Stimulated activated CD8-positive, alpha-beta memory T cell treated with anti-CD3 and anti-CD28 coated beads, Interleukin-4, amount 100 ng/mL, for 4 hours (primary cell): ENCODE measurements at places on chromosomes 11 and 22.

GRCh38 chr22:34842630-34843029, 223.3 kb upstream of the ISX start:
- no peak for DNase-seq

GRCh38 chr11:77200351-77201268, 72.6 kb downstream of the MYO7A start:
- no peak for DNase-seq

DNA sequence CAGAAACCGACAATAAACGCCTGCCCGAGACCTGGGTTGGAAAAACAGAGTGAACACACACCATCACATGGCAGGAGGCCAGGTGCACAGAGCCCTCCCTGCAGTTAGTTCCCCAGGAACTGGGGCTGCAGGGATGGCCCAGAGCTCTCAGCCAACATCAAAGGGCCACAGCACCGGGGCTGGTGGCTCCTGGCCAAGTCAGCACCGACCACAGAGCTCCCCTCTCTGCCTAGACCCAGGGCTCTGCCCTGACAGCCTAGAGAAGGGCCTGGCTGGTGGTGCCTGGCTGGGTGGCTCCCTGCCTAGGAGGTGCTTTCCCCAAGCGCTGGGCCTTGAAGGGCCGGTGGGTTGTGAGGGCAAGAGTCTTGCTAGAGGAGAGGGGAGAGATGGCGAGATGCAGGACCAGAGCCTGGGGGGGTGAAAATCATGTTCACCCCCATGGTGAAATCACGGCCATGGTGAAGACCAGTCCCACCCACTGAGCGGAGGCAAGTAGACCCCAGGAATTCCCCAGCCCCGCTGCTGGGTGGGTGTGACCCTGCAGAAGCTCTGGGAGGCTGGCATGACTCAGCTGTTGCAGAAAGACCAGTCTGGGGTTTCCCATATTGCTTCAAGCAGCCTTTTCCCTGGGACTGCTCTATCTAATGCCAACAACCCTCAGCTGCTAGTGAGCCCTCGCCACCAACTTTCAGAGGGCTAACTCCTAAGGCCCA, 7.2 kb upstream of the BID start:
- DNase-seq: peak; percentile 32

DNA sequence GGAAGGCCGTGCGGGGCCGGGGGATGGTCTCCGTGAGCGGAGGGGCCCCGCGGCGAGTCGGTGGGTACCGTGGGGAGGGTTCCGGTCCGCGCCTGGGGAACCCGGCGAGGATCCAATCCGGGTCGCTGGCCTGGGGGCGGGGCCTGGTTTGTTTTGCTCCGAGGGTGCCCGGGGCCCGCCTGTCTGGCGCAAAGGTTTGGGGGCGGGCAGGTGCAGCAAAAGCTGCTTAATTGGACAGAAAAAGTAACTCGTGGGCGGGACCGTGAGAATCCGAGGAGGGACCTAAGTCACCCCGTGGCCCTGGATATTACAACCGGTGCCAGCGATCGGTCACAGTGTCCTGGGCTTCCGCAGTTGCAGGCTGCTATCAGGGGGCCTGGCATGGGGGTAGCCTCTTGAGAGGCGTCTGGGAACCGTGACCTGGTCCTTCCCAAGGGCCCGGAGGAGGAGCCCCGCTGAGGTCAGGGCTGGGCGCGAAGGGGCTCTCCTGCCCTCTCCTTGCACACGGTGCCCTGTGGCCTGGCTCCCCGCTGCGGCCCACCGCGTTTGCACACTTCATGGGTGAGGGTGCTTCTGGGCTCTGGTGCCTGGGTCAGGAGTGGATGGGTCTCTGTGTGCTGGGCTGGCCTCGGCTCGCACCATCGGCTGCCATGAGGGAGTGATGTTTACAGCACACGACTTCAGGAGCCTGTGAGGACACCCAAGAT, 1.4 kb downstream of the PNPLA2 start:
- DNase-seq: peak; percentile 78

DNA sequence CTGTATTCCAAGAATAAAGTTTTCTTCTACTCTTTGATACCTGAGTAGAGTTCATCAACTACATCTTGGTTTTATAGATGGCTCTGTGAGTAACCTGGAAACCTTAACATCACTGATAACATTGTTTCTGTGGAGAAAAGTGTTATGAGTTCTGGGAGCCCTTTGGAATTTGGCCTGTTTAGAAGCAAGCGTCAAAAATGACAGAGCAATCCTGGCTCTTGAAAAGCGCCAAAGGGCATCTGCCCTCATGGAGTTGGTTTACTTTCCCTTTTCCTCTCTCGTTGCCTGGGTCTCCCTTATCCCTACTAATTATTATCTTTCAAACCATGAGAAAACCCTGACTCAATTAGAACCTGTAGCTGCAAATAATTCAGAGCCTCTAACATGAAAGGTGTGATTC, 140.1 kb downstream of the DBX1 start:
- DNase-seq: no peak

DNA sequence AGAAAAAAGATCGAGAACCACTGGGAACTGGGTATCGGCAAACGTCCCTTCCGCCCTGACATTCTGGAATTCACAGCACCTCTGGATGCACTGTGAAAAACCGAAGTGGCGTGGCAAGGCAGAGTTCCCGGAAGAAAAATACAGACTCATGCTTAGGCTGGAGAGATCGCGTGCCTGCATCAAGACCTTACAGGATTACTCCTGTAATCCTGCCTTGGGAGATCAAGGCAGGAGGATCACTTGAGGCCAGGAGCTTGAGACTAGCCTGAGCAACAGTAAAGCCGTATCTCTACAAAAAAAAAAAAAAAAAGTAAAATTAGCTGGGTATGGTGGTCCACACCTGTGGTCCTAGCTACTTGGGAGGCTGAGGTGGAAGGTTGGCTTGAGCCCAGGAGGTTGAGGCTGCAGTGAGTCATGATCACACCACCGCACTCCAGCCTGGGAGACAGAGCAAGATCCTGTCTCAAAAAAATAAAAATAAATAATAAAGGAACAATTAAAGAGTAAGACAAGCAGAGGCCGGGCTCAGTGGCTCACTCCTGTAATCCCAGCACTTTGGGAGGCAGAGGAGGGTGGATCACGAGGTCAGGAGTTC, 19.9 kb upstream of the TEF start:
- DNase-seq: no peak

GRCh38 chr22:28013611-28014010, 94.6 kb upstream of the PITPNB start:
- DNase-seq: no peak

GRCh38 chr22:24459911-24460310, 32.5 kb downstream of the ADORA2A start:
- no peak for DNase-seq

DNA sequence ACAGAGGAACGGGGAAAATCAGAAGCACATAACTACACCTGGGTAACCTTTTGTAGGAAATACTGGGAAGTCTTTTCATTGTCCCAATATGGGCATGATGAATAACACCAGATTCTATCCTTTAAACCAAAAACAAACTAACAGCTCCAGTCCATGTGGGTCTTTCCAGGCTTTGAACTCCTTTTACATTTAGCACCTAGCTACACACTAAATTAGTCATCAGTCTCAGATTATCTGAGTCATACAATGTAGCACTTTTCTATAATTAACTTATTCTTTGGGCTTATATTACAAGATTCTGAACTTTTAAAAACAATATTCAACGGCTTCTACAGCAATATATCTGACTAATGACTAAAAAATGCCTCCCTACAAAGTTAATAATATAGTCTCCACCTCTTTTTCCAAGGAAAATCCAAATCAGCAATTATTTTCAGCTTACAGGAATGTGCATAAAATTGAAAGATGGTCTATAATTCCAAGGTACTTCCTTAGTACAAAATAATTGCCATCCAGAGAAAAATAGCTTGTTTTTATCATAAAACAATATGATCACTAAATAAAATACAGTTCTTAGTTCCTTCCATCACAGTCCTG, 26.3 kb downstream of the STK33 start:
- no peak for DNase-seq

GRCh38 chr22:38016182-38017151, 32.1 kb upstream of the SOX10 start:
- DNase-seq: no peak

GRCh38 chr11:13349581-13349980, 72.0 kb downstream of the BMAL1 start:
- no peak for DNase-seq

GRCh38 chr11:29352273-29352795, 664.5 kb downstream of the KCNA4 start:
- DNase-seq: no peak

DNA sequence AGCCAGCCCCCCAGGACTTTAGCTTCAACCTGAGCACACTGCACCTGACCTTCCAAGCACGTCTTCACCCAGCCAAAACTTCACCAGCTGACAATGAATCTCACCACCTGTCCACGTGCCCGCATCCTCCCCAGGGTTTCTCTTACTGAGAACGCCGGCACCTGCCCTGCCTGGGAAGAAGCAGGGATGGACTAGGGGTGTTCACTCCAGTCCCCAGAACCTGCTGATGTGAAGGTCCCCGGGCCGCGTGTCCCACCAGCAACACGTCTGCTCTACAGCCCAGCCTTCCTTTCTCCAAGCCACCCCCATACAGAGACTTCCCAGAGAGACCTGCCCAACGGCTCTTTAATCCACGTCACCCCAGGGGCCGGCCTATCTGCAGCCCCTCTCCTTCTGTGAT, 12.8 kb downstream of the CPT1A start:
- no peak for DNase-seq

DNA sequence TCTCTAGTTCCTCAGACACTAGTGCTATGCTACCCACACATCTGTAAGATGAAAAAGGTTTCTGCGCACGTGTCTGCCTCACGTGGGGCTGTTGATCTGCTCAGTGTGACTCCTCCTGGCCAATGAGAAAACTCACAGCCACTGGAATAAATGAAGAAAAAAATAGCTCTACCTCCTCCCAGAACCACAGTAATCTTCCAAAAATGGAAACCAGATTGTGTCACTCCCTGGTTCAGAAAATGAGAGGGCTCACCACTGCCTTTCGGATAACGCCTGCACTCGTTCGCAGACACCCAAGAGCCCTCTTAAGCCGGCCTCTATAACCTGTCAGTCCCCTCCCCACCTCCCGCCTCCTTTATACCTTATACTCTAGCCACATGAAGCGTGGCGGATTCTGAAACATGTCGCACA, 5.1 kb downstream of the APBB1 start:
- peak; percentile 47 for DNase-seq

DNA sequence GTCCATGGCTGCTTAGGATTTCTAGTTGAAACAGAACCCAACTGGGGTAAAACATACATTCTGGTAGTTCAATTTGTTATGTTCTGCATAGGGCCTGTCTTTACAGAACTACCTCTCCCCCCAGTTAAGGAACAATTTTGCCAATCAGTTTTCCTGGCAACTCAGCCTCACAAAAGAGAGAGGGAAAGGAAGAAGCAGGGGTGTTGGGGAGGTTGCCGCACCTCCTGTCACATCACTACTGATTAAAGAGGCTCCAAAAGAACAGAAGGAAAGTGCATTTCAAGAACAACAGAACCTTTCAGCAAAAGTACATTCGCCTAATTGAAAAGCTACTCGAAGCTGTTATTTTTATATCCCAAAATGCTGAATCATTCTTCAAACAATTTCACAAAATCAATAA, 217.6 kb downstream of the CADM1 start:
- DNase-seq: no peak

DNA sequence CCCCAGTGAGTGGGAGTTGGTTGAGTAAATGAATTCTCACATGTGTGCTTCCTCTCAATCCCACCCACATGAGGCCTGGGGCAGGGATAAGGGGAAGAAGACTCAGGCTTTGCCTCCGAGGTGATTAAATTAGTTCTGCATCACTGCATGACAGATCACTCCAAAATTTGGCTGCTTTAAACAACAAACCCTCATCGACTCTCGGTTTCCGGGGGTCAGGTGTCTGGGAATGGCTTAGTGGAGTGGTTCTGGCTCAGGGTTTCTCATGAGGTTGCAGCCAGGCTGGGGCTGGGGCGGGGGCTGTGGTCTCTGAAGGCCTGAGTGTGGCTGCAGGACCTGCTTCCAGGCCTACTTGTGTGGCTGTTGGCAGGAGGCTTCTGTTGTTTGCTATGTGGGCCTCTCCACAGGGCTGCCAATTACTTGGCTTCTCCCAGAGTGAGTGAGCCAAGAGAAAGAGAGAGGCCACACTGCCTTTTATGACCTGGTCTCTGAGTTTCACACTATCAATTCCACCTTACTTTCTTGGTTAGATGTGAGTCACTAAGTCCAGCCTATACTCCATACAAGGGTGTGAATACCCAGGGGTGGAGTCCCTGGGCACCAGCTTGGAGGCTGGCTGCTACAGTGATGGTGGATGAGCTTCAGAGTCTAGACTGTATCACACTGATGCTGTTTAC, 15.9 kb downstream of the MOGAT2 start:
- no peak for DNase-seq

DNA sequence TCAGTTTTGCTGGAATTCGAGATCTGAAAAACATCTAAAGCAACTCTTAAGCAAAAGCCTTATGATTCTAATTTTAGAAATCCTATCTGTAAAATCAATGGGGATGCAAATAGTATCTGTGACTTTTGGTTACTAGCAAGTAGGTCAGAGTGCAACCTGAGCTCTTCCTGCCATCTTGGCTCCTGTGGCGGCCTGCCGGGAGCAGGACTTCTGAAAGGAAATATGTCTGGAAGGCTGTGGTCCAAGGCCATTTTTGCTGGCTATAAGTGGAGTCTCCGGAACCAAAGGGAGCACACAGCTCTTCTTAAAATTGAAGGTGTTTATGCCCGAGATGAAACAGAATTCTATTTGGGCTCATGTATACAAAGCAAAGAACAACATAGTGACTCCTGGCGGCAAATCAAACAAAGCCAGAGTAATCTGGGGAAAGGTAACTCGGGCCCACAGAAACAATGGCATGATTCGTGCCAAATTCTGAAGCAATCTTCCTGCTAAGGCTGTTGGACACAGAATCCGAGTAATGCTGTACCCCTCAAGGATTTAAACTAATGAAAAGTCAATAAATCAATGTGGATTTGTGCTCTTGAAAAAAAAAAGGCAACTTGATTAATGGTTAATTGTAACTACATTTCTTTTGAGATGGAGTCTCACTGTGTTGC, 1.7 kb downstream of the SAMM50 start:
- DNase-seq: no peak

DNA sequence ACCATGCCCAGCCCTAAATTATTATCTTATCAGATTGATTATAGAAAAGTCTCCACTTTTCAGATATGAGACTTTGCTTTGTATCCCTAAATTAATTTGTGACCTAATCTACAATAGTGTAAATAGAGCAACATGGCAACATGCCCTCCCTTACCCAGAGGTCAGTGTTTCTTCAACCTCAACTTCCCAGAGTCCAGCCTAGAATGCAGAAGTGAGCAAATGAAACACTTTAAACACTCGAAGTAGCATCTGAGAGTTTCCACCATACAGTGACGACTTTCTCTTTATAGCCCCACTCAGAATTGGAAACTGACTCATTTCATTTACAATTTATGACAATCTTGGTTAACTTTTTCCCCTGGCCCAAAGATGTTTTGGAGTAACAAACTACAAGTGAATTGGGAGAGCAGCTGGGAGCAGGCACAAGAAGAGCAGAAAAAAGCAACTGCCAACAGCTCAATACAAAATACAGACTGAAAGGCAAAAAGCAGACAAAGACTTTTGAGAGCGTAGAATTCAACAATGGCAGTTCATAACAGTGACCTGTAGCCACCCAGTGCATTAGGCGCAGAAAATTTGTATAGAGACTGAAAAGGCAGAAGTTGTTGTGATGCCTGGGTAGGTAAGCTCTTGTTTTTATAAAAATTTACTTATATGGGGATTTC, 10.1 kb upstream of the BLID start:
- DNase-seq: no peak
